ENCODE measurements at places on chromosomes 16 and 17.

DNA sequence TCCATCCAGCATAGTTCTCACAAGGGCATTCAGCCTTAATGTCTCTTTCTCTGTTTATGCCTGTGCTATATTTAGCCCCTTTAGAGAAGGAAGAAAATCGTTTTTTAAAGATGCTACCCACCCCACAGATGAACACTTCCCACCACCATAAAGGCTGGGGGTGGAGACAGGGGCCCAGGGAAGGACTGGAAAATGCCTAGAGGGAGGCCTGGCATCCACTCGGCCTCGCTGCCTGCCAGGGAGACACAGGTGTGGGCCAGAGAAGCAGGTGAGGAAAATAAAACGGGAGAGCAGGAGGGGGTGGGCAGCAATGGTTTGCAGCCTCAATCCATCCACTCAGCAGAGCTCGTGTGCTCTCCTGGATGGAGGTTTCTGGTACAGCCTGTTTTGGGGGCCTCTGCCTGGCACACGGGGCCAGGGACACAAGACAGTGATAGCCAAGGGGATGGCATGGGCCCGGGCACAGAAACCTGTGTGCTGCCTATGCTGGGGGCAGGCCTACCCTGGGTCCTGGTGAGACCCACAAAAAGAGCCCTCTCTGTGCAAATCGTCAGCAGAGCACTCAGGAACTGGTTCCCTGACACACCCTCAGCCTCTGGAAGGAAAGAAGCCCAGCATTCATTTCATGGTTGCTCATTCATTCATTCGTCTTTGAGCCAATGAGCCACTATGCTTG is 121.4 kb downstream of the C16orf78 start:
- DNase-seq = no peak

GRCh38 chr16:75306099-75306762 is 54.8 kb upstream of the BCAR1 start:
- no peak for DNase-seq

GRCh38 chr17:32699247-32699646 is 177.7 kb downstream of the MYO1D start:
- no peak for DNase-seq

DNA sequence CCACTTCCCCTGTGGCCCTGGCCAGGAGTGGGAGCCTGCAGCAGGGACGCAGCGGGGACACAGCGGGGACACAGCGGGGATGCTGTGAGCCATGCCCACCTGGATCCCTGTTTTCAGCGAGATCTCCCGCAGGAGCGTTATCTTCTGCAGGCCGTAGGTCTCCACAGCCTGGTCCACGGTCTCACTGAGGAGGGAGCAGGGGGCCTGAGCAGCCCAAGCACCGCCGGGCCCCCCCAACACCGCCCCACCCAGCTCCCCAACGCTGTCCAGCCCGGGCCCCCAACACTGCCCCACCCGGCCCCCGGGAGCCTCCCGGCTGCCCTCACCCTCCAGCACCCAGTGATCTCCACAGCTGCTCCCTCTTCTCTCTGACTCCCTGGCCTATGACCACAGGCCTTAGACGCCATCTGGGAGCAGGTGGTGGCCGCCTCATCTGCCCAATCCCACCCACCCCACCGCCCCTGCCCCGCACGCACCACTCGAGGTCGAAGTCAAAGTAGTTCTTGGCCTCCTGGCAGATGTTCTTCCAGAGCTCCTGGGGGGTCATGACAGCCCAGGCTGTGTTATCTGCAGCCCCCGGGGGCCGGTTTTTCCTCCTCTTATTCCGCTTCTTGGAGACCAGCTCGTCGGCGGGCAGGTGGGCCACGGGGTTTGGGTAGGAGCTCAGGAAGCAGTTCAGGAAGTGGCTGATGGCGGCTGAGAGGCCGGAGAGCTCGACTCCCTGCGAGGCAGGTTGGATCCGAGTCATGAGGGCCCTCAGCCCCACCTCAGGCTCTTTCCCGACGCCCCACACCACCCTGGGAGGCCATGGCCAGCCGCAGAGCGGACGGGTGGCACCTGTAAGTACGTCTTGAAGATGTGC is 17.0 kb downstream of the CLUH start:
- no peak for DNase-seq

- DNase-seq = peak; percentile 27
Measured at GRCh38 chr16:30748634-30749445, 615 bp downstream of the PHKG2 start.

DNA sequence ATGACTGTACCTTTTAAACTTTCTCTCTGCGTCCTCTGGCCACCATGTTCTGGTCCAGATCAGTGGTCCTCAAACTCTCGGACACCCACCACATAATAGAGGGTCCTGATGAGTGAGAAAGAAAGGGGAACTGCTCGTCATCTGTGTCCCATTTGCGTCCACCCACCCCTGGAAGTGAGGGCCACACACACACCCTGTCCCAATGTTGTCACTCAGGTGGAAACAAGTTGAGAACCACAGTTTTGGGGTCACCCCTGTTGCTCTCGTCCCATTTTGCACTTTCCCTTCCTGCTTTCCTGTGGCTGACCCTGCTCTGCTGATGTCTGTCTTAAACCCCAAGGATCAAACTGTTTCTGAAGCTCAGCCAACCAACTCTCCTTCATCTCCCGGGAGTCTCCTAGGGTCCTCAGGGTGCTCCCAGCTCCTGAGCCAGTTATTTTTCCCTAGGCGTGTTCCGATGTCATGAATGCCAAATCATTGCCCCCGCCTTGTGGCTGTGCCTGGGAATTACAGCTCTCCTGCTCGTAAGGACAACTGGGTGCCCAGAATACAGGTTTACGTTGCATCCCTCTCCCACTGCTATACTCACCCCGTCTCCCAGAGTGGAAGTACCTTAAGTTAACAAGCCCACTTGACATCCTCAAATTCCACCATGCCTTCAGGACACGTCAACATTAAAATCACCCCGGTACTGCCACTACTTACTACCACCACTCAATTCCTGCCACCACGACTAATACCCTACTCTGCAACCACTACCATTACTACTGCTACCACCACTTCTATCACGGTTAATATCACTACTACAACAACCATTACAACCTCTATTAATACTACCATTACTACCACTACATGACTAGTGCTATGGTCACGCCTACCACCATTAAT is 26.0 kb upstream of the HNF1B start:
- peak; percentile 30 for DNase-seq

DNA sequence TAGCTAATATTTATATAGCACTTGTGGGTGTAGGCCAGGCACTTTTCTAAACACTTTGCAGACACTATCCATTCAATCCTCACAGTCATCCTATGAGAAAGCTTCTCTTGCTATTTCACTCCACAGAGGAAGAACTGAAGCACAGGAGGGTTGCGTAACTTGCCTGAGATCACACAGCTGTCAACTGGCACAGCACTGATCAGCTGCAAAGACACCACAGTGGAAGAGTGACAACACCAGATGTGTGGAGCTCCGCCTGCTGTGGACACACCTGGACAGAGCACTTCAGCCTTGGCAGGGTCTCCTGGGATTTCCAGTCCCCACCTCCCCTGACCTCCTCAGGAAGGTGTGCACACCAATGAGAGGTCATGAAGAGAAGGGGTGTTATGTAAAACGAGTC is 13.3 kb upstream of the CNEP1R1 start:
- DNase-seq = no peak

DNA sequence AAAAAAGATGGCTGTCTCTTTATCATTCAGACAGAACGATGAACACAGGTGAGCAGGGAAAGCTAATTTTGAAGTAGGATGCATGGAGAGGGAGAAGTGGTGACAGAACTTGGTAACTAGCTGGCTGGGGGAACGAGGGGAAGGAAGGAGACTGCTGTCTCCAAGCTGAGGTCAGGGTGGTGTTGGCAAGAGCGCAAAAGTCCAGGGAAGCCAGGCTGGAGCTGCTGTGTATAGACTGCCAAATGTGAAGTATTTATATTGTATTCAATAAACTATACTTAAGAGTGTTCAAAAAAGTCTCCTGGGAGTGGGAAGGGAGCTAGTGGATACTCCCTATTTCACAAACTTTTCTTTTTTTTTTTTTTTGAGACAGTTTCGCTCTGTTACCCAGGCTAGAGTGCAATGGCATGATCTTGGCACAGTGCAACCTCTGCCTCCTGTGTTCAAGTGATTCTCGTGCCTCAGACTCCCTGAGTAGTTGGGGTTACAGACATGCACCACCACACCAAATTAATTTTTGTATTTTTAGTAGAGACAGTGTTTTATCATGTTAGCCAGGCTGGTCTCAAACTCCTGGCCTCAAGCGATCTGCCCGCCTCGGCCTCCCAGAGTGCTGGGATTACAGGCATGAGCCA is 8.2 kb downstream of the TMEM106A start:
- no peak for DNase-seq

DNA sequence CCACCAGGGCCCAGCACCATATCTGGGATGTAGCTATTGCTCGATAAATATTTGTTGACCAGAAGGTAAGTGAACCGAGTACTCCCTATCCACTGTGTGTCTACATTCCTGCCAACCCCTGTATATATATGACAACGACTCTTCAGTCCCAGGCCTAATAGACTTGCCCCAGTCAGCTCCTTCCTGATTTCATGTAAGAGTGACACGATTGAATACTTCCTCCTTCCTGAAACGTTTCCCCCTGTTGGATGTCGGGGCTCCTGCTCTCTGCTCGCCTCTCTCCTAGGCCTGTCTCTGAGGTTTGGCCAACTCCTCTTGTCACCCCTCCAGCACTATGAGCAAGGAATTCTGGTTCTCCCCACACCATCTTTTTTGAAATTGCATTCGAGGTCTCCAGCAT is 178.9 kb downstream of the PRKCA start:
- DNase-seq = no peak

GRCh38 chr17:81152288-81152828 is 12.9 kb upstream of the PVALEF start:
- DNase-seq = no peak

- no peak for DNase-seq
Measured at GRCh38 chr17:2084766-2085647, 30.1 kb downstream of the HIC1 start.

DNA sequence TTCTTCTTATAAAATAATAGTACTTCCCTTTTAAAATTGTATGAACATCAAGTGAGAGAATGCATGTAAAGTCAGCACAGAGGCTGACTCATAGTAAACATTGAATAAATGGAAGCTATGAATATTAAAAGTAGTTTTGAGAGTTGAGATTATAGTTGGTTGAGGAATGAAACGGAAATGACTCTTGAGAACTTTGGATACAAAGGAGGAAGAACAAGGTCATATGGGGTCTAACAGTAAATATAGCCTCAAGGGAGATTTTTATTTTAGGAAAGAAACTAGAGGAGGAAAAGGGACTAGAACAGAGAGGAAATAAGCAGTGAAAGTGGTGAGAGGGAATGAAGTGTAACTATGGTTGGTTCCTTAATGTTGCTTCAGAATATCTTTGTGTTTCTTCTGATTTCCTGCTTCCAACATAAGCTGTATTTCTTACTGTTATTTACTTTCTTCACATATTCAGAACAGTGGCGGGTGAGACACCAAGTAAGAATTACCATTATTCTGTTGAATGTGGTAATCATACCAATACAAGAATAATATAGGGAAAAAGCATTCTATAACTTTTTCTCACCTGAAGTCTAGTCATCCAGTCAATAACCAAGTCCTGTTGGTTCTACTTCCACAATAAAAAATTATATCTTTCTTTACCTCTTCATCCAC is 165.1 kb downstream of the CHD9 start:
- DNase-seq = no peak

DNA sequence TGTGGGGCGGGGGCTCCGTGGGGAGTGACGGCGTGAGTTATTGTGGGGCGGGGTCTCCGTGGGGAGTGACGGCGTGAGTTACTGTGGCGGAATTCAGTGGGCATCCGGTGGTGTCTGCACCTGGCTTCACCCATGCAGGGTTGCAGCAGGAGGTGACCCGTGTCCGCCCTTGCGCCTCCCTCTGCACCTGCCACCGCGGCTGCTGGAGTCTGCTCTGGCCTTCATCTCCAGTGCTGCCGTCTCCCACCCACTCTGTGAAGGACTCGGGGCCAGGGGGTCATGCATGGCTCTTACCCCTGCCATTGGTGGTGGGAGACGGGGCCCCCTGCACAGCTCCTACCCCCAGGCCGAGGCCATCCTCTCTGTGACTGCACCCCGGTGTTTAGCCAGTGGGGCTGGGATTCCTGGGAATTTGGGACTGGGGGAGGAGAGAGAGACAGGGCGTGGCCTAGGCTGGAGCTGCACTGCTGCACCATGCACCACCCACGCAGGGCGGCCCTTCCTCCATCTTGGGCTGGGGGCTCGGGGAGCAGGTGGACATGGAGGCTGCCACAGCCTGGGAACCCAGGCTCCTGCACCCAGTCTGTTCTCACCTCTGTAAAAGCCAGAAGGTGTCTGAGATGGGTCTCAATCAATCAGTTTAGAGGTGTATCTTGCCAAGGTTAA is 1.3 kb upstream of the PABPN1L start:
- no peak for DNase-seq

GRCh38 chr17:7613769-7614424 is 800 bp downstream of the FXR2 start:
- DNase-seq = no peak

GRCh38 chr16:4183237-4184037 is 58.4 kb downstream of the SRL start:
- DNase-seq = peak; percentile 90

DNA sequence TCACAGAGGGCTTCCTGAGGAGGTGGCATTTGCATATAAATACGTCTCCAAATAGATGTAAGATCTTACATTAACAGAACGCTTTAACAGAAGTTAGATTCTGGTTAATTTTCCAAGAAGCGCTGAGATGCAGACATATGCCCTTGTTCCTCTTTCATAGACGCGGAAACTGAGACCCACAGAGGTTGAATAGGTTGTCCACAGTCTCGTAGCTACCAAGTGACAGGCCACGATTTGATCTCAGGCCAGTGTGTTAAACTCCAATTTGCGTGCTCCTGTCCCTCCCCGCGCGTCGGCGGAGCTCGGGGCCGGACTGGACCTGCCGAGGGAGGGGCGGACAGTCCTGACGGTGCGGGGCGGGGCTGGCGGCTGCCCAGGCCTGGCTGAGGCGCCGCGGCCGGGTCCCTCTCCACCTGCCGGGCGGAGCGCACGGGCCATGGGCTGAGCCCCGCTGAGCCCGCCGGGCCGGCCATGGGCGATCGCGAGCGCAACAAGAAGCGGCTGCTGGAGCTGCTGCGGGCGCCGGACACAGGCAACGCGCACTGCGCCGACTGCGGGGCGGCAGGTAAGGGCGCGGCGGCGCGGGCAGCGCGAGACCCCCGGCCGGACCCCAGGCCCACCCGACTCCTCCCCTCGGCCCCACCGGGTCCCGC is at the start of gene ADAP2:
ADAP2 (plus strand) TSS at position 402 of the 653 bp plus-strand sequence; CDS start at position 472, 70 bp downstream.
- DNase-seq = no peak

GRCh38 chr17:78416791-78417530 is 38.5 kb downstream of the PGS1 start:
- DNase-seq = no peak

- DNase-seq = no peak
Measured at GRCh38 chr16:10465821-10466220, 80.0 kb downstream of the ATF7IP2 start.

GRCh38 chr17:82907797-82908542 is 68.1 kb upstream of the ZNF750 start:
- no peak for DNase-seq

GRCh38 chr16:64648282-64648681 is 473.6 kb downstream of the CDH11 start:
- no peak for DNase-seq

- DNase-seq = no peak
Measured at GRCh38 chr17:43570518-43570928, 24.4 kb upstream of the ETV4 start.
